ENCODE measurements at places on chromosomes 2 and 18. TPM values are rescaled to one million over a fixed set of nuclear protein-coding genes. Genes with fewer than 3 reads are reported as not detected.

GRCh38 chr2:50859110-50859509 lies 172.8 kb downstream of the NRXN1 start:
- no peak for DNase-seq

GRCh38 chr2:205836477-205837221 lies 154.3 kb downstream of the NRP2 start:
- DNase-seq, result no peak

DNA sequence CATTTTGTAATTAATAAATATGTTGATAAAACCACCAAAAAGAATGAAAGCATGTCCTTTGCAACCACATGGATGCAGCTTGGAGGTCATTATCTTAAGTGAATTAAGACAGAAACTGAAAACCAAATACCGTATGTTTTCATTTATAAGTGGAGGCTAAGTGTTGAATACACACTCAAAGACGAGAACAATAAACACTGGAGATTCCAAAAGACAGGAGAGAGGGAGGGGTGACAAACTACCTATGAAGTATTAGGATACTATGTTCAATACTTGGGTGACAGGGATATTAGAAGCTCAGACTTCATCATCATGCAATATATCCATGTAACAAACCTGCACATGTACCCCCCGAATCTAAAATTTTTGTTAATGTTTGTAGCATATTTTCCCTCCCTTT lies 7.0 kb downstream of the ERLEC1 start:
- DNase-seq, result no peak

Gene VWC2L
- total RNA-seq, result not detected

Gene TMBIM1
- 96.1 TPM for total RNA-seq

- DNase-seq, result no peak
These were observed 137.3 kb downstream of the TWIST2 start for GRCh38 chr2:238985041-238985729.

Gene APCDD1
- total RNA-seq, result 41.3 TPM

DNA sequence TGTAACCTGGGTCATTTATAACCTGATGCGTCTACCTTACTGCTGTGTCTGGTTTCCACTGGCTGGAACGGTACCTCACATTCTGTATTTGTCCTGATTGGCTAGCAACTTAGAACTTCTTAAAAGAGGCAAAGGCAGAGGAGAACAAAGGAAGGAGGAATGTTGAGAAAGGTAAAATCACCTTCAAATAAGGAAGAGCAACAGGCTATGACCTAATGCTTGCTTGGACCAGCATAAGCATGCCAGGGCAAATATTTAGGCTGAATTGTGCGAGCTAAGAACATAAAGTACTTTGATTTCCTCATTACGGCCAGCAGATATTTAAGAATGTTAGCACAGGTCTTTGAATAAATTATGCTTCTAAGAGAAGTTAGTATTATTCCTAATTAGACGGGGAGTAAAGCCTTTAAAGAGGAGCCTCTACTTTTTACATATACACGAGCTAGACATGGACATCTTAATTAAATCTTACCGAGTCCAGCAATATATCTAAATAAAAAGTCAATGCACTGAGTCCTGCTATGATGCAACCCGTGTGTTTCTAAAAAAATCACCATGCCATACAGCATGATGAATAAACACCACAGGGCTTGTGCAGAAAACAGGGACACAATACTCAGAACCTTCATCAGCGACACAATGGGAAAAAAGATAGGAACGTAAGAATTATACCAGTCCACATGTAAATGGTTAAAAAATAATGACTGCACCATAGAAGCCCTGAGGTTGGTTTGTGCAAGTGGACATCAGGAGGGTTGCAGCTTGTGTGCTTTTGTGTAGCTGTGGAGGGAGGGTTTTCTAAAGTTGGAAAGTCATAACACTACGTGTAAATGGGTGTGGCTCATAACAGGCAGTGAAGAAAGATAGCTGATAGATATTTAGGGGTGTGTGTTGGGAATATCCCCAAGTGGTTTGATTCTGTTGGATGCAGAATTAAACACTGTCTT lies 14.2 kb downstream of the SEPTIN2 start:
- DNase-seq, result no peak

DNA sequence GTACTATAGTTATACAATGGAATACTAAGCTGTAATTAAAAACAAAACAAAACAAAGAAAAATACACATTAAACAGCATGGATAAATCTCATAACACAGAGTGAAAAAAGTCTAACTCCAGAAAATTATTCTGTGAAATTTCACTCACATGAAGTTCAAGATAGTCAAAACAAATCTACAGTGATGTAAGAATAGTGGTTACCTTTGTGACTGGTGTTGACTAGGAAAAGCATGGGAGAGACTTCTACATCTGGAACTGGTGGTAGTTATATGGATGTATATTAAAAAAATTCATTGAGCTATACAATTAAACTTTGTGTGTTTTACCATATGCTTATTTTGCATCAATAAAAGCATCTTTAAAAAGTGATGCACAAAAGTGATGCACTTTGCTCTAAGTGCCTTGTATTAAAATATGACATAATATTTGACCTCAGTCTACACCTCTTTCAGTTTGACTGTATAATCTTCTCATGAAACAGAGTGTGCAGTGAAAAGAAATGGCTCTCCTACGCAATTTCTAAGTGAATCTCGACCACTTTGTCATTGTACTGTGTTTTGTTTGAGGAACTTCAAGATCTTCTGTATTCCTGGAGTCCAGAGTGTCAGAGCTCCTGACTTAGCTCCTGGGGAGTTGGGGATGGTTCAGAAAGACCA lies 28.0 kb downstream of the STAT4 start:
- no peak for DNase-seq

DNA sequence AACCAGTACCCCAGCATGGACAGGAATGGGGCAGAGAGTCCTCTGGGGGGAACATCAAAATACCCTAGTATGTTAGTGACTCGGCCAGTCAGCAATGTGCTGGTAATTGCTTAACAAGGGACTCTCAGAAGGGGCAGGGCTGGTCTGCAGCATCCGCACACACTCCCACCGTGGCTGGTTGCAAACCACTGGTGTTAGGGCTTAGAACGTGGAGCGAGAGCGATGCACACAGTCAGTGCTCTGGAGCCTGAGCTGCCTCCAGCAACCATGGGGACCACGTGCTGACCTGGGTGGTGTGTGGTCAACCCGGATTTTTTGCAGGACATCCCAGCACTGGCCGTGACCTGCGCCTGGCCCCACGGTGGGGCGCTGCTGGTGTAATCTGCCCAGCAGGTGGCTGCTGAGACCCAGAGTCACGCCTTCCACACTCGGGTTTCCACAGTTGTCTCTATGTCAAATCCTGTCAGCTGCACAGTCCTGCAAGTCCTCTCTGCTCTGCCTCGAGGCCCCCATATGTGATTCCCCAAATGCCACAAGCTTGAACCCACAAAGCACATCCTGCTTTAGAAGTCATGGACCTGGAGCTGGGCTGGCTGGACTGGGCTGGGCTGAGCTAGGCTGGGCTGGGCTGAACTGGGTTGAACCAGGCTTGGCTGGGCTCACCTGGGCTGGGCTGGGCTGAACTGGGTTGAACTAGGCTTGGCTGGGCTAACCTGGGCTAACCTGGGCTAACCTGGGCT lies 50.6 kb upstream of the GPC1 start:
- peak; percentile 64 for DNase-seq

GRCh38 chr18:49843131-49843530 lies 29.8 kb upstream of the ACAA2 start:
- DNase-seq, result no peak

DNA sequence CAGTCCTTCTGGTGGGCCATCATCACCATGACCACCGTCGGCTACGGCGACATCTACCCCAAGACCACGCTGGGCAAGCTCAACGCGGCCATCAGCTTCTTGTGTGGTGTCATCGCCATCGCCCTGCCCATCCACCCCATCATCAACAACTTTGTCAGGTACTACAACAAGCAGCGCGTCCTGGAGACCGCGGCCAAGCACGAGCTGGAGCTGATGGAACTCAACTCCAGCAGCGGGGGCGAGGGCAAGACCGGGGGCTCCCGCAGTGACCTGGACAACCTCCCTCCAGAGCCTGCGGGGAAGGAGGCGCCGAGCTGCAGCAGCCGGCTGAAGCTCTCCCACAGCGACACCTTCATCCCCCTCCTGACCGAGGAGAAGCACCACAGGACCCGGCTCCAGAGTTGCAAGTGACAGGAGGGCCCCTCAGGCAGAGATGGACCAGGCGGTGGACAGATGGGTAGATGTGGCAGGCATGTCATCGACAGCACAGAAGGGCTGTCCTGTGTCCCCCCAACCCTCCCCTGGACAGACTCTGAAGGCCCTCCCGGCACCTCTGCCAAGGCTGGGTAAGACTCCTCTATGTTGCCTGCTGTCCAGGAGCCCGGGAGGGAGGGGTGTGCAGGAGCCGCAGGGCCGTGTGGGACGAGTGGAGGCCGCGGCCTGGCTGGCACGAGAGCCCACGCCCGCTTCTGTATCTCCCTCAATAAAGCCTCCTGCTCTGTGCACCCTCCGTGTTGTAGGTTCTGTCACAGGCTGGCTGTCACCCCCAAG lies 2.0 kb downstream of the KCNF1 start:
- DNase-seq, result peak; percentile 89

Gene SIX3
- not detected for total RNA-seq

DNA sequence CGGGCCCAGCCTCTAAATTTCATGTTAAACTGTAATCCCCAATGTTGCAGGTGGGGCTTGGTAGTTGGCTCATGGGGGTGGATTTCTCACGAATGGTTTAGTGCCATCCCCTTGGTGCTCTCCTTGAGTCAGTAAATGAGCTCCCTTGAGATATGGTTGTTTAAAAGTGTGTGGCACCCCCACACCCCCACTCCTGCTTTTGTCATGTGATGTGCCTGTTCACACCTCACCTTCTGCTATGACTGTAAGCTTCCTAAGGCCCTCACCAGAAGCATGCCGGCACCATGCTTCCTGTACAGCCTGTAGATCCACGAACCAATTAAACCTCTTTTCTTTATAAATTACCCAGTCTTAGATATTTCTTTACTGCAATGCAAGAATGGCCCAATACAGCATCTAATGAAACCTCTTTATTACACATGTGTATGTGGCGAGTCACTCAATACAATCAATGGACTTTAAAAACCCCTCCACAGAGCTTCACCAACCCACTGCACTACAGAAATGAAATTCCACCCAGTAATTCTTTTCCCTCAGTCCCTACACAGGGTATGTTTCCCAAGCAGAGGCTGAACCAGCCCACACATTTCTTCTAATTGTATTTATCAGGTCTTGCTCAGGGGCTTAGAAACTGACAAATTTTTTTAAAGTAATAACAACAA lies 47.3 kb downstream of the WDFY1 start:
- no peak for DNase-seq

DNA sequence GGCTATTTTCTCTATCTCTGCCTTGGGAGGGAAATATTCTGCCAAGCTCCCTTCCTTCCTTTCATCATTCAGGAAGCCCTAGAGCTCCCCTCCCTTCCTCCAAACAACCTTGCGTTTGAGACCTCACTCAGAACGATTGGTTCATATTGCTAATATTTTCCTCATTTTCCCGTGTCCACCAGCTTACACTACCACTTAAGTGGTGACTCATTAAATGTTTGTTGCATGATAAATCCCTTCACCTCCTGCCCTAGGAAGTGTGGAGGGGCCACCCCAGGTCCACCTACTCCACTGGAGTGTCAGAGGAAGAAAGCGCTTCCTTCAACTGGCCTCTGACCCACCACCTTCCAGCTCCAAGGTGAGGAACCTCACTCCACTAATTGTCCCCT lies 2.3 kb upstream of the LPIN2 start:
- DNase-seq, result no peak

- no peak for DNase-seq
These were observed 35.9 kb downstream of the NABP1 start for GRCh38 chr2:191713837-191714236.

DNA sequence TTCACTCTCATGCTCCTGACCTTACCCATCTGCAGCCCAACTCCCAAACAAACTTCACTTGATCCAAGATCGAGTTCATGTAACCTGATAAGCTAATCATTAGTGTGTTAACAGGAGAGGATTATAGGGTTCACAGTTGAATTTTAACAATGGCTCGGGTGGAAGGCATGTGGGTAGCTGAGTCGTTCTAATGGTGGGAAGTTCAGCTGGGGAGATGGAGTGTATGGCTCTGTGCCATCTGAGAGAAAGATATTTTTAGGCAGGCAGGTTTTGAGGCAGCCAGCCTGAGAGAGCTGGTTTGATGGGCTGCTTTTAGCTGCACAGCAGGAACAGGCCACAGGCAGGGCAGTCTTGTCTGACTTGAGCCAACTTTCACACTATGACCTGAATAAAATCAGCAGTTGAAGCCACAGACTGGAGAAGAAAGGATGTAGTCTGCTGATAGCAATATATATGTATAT lies 17.7 kb upstream of the NFE2L2 start:
- no peak for DNase-seq

- DNase-seq, result no peak
These were observed 59.9 kb upstream of the REG3A start for GRCh38 chr2:79219383-79219988.

- DNase-seq, result no peak
These were observed 38.8 kb downstream of the ZNF519 start for GRCh38 chr18:14093307-14093915.

Gene CDH2
- total RNA-seq, result 208 TPM

DNA sequence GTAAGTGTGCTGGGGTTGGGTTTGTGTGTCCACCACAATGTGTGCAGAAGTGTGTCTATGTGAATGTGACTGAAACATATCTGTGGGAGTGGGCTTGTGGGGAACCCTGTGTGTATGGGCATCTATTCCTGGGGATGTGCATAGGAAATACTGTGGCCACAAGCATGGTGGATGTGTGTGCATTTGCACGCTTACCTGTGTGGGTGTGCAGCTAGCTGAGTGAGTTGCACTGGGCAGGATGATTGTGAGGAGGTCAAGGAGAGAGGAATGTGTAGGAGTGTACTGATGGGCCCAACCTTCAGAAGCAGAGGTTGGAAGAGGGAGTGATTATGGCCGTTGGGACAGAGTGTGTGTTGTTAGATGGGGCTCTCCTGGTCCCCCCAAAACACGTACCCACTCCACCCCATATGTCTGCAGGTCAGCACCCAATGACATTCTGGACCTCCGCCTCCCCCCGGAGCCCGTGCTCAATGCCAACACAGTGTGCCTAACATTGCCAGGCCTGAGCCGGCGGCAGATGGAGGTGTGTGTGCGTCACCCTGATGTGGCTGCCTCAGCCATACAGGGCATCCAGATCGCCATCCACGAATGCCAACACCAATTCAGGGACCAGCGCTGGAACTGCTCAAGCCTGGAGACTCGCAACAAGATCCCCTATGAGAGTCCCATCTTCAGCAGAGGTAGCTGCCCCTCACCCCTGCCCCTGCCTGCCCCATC lies 1.2 kb downstream of the WNT10A start:
- peak; percentile 84 for DNase-seq

DNA sequence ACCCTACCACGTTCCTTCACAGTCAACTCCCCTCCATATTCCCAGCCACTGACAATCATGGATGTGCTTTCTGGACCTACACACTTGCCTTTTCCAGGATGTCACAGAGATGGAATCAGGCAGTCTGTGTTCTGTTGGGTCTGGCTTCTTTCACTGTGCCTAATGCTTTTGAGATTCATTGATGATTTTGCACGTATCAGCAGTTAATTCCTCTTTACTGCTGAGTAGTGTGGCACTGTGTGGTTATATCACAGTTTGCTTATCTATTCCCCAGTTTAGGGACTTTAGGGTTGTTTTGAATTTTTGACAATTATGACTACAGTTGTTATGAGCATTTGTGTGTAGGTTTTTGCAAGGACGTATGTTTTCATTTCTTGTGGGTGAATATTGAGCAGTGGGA lies 191.7 kb downstream of the ACKR3 start:
- DNase-seq, result no peak

- DNase-seq, result no peak
These were observed 971.0 kb upstream of the GYPC start for GRCh38 chr2:125684932-125685331.

Data from chondrocyte (in vitro differentiated cells).